ENCODE measurements at places on chromosomes 6 and 20.

DNA sequence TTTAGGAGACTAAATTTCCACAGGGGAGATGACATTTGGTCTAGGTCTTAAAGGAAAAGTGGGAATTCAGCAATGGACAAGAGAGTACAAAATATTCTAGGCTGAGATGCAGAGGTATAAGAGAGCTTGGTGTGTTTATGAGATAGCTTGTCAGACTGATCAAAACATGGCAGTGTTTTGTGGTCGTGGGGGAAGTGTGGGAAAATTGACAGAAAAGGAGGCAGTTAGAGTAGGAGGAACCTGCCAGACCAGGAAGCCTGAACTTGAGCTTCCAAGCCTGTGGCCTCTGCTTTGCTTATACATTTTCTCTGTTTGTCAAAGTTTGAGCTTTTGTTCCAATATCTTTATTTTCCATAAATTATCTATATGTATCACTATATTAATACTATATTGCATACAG lies 69.5 kb upstream of the MAP3K7 start:
- DNase-seq: no peak

GRCh38 chr6:48866682-48867081 lies 596.4 kb downstream of the MMUT start:
- no peak for DNase-seq

DNA sequence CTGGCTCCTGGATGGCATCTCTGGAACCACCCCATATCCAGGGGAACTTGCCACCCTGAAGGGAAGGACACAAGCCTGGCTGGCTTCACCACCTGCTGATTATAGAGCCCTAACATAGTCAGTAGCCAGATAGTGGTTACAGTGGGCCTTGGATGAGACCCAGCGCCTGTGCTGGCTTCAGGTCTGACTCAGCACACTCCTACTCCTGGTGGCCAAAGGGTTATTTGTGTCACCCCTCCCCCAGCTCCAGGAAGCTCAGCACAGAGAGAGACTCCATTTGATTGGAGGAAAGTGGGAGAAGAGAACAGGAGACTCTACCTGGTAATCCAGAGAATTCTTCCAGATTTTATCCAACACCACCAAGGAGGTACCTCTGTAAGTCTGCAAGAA lies 12.8 kb downstream of the SNX14 start:
- no peak for DNase-seq

- DNase-seq: no peak
These were observed 161.8 kb downstream of the IBTK start for GRCh38 chr6:82085701-82086100.

Data from stimulated activated CD8-positive, alpha-beta memory T cell treated with anti-CD3 and anti-CD28 coated beads, Interleukin-15, amount 100 ng/mL, for 4 hours (primary cell).